ENCODE measurements at places on chromosomes 11 and 22. TPM values are rescaled to one million over a fixed set of nuclear protein-coding genes. Genes with fewer than 3 reads are reported as not detected.

Gene TEX54
- total RNA-seq = not detected

GRCh38 chr11:1205987-1206331, 16.9 kb upstream of the MUC5B start:
- peaks cover 6% of the 10 kb centered on the region for H3K4me1 ChIP-seq
- H3K4me3 ChIP-seq = no peak overlapping the region
- H3K27me3 ChIP-seq = peaks cover 5% of the 10 kb centered on the region
- no peaks in the 10 kb centered on the region for H3K36me3 ChIP-seq
- H3K27ac ChIP-seq = no peak overlapping the region

Gene NCAM1
- 26.0 TPM for total RNA-seq

DNA sequence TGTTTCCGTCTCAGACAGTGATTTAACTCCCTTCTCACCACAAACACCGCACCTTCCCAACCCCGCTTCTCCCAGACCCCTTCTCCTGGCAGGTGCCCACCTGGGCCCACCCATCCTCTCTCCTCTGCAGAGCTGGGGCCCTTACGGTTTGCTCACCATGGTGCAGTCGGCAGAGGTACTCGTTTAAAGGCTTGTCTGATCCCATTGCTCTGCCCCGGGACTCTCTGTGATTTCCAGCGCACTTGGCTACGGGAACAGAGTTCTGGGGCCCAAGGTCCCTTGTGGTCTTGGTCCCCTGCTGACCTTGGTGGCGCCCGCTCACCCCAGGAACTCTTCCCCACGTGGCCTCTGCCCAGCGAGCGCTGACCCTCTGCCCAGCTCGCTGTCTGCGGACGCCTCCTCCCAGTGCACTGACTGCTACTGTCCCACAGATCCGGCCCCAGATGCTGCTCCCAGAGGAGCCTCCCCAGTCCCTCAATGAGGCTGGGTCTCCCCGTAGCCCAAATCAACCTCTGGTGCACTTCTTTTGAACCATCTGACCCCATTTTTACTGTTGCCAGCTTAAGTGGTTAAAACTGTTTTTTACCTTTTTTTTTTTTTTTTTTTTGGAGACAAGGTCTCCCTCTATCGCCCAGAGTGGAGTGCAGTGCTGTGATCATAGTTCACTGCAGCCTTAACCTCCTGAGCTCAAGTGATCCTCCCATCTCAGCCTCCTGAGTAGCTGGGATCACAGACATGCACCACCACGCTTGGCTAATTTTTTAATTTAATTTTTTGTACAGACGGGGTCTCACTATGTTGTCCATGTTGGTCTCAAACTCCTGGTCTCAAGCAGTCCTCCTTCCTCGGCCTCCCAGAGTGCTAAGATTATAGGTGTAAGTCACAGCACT, 21.3 kb upstream of the CTSD start:
- H3K4me1 ChIP-seq = no peaks in the 10 kb centered on the region
- H3K27me3 ChIP-seq = no peaks in the 10 kb centered on the region
- no peaks in the 10 kb centered on the region for H3K36me3 ChIP-seq
- H3K27ac ChIP-seq = no peak overlapping the region

DNA sequence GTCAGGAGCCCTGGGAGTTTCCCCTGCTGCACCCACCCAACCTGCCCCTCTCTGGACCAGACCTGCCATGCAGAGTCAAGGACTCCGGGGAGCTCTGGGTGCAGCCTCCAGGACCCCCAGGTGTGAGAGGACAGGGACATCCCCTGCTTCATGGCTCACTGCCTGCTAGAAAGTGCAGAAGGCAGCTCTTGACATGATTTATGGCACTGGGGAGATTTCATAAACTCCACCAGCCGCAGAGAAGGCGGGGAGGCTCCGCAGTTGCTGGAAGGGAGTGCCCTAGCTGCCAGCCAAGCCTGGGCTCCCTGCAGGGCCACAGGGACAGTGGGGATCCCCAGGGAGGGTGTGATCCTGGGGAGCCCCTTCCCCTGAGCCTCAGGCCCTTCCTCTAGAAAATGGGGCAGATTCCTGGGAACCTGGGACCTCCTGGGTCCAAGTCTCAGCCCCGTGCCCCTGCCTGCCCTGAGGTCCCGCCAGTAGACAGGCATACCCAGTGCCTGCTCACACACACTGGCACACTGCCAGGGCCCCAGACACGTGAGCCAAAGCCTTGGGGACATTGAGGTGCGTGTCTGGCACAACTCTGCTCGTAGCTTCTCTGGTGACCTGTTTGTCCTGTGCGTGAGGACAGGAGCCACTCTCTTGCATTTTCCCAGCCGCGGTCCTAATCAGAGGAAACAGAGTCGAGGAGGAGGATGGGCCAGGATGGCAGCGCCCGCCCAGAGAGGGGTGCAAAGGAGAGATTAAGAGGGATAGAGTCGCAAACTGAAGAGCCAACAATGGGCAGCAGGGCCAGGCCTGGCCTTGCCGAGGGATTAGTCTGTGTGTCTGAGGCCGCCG, 13.8 kb downstream of the CABP7 start:
- no peak overlapping the region for H3K4me3 ChIP-seq
- H3K27ac ChIP-seq = no peak overlapping the region
- no peaks in the 10 kb centered on the region for H3K36me3 ChIP-seq
- no peaks in the 10 kb centered on the region for H3K27me3 ChIP-seq

Gene MS4A12
- not detected for total RNA-seq

Gene KIRREL3
- total RNA-seq = 0.26 TPM

GRCh38 chr22:46617207-46617985, 2.8 kb upstream of the GRAMD4 start:
- H3K27me3 ChIP-seq = no peaks in the 10 kb centered on the region
- DNase-seq = no peak
- H3K36me3 ChIP-seq = no peaks in the 10 kb centered on the region
- peaks cover 33% of the 10 kb centered on the region for H3K4me1 ChIP-seq
- H3K27ac ChIP-seq = peak overlapping the region; percentile 19

Gene KRTAP5-2
- total RNA-seq = not detected

DNA sequence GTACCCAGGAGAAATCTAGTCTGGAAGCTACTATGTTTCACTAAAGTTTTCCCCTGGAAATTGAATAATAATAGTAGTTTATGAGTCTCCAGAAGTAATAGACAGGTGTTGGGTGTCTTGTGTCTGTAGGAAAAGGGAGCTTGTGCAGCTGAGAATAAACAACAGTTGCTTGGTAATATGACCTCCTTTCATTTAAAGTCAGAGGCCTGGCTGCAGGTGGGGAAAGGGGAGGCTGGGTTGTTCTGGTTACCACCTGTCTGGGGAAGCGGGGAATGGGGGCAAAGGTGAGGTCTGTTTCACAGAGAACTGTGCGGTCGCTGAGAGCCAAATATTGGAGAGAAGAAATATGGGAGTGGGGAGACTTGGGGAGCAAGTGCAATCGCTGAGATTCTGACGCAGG, 3.3 kb upstream of the GRAMD1B start:
- no peak overlapping the region for H3K4me3 ChIP-seq
- no peaks in the 10 kb centered on the region for H3K36me3 ChIP-seq
- DNase-seq = no peak
- H3K4me1 ChIP-seq = peaks cover 12% of the 10 kb centered on the region
- H3K27me3 ChIP-seq = peaks cover 12% of the 10 kb centered on the region

Gene BRMS1
- 19.4 TPM for total RNA-seq

DNA sequence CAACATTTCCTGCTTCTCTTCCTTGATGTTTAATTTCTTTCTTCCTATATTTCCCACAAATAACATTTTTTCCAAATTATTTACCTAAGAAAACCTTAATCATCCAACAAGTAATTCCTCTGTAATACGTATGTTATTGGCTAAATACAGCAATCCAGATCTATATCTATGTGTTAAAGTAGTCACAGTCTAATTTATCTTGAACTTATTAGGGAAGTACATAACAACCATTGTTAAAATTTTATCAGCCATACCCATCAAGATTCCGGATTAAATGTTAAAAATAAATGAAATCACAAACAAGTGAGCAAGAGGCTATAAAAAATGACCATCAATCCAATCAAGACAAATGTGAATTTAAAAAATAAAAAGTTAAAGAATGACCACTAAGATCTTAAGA, 36.5 kb downstream of the RRAS2 start:
- no peaks in the 10 kb centered on the region for H3K36me3 ChIP-seq
- H3K4me1 ChIP-seq = peaks cover 7% of the 10 kb centered on the region
- no peaks in the 10 kb centered on the region for H3K27me3 ChIP-seq
- no peak for DNase-seq
- no peak overlapping the region for H3K4me3 ChIP-seq
- no peak overlapping the region for H3K27ac ChIP-seq

Gene F2
- total RNA-seq = not detected

Gene CCDC87
- total RNA-seq = under 0.01 TPM

- H3K27ac ChIP-seq = no peak overlapping the region
- no peaks in the 10 kb centered on the region for H3K27me3 ChIP-seq
- DNase-seq = no peak
- H3K36me3 ChIP-seq = no peaks in the 10 kb centered on the region
- no peak overlapping the region for H3K4me3 ChIP-seq
Observed at GRCh38 chr11:81207421-81208054, 1526.1 kb downstream of the FAM181B start.

DNA sequence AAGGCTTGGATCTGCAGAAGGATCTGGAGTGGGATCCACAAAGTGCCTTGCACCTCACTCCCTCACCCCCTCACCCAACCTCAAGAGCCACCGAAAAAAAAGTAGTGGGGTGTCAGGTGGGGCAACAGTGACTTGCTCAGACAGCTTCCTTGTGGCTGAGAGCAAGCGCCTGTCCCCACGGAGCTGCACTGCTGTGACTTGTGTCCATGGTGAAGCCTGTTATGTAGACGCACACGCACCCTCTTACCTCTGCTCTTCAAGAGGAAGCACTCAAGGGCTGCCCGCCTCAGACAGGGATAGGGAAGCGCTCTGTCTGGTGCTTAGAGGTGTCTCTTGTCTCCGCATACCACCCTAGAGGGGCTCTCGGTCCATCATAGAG, 1.2 kb downstream of the DRD2 start:
- H3K4me1 ChIP-seq = peaks cover 10% of the 10 kb centered on the region
- H3K4me3 ChIP-seq = no peak overlapping the region
- H3K36me3 ChIP-seq = no peaks in the 10 kb centered on the region
- H3K27me3 ChIP-seq = peaks cover 39% of the 10 kb centered on the region
- no peak for DNase-seq

DNA sequence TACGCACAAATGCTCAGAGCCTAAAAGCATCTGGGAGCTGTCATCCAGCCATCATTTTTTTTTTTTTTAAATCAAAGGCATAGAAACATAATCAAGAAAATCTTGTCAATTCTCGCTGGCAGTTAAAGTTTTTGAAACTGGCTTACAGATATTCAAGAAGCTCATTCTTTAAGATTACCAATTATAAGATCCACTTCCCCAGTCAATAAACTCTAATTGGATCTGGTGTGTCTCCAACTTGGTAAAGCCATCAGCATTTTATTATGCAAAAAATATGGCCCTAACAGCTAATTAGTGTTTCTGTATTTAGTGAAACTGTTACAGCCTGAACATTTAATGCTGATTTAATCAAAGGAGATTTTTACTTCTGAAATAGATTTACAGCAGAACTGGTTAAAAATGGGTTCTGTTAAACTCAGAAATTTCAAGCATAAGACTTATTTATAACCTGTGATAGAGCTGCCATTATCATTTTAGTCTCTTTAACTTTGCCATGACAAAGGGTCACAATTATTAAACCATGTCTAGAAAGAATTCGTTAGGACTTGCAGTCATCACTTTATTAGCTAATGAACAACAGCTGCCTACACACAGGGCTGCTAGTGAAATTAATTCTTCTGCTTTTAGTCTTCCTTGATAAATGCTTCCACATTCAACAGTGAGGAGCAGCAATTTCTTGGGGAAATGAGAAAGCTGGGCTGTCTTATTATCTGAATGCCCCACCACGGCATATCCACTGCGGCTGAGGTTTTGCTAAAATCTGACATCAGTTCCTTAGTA, 176.4 kb upstream of the PITPNB start:
- H3K4me1 ChIP-seq = no peaks in the 10 kb centered on the region
- DNase-seq = no peak
- H3K36me3 ChIP-seq = no peaks in the 10 kb centered on the region
- no peak overlapping the region for H3K4me3 ChIP-seq

Gene MPZL2
- total RNA-seq = 19.7 TPM

Gene UPK3A
- total RNA-seq = not detected

GRCh38 chr11:15114501-15115475, at the start of gene INSC:
Gene INSC, plus strand, starts transcription at chr11:15114923. Its CDS starts 34,252 bp downstream, at chr11:15149175.
- no peak within 1 kb of the TSS for H3K4me3 ChIP-seq
- peaks cover 4% of the 10 kb centered on the region for H3K4me1 ChIP-seq
- H3K36me3 ChIP-seq = no peaks in the 10 kb centered on the region
- DNase-seq = peak; percentile 34

Gene CST6
- total RNA-seq = not detected

Gene INPP5J
- total RNA-seq = 16.1 TPM

Gene CHRDL2
- not detected for total RNA-seq

DNA sequence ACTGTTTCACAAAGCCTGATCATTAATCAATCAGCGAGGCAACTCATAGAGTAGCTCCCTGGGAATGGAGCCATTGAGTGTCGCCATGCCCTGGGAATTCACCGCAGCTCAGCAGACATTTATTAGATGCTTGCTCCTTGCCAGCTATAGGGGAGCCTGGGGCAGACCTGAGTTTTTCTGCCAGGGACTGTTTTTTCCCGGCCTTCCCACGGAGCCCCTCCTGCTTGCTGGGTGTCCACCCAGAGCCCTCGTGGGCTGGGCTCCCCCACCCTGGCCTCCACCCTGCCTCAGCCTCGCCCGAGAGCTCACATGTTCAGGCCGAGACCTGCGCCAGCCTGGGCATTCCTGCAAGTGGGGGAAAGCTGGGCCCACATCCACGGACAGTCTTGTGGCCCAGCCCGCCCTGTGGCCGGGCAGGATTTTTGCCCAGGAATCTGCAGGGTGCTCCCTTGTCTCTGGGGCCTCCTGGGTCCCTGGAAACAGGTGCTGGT, 64.9 kb downstream of the SMIM38 start:
- H3K27me3 ChIP-seq = no peaks in the 10 kb centered on the region
- H3K4me1 ChIP-seq = peaks cover 9% of the 10 kb centered on the region
- DNase-seq = peak; percentile 57
- H3K4me3 ChIP-seq = no peak overlapping the region

GRCh38 chr11:15171956-15172355, 57.2 kb downstream of the INSC start:
- H3K27me3 ChIP-seq = no peaks in the 10 kb centered on the region
- H3K4me1 ChIP-seq = no peaks in the 10 kb centered on the region
- H3K27ac ChIP-seq = no peak overlapping the region

Gene CEP164
- total RNA-seq = 45.8 TPM

Gene SELENOO
- total RNA-seq = 23.6 TPM

Gene TRIM34
- total RNA-seq = 4.6 TPM

GRCh38 chr22:40116496-40117200, 61.1 kb upstream of the TNRC6B start:
- H3K27ac ChIP-seq = no peak overlapping the region
- H3K4me3 ChIP-seq = no peak overlapping the region
- no peak for DNase-seq

Gene MYO18B
- not detected for total RNA-seq
